ENCODE measurements at places on chromosomes 7 and 10.
A peak's percentile ranks its signal among the peaks of the same experiment; 100 is the strongest.

DNA sequence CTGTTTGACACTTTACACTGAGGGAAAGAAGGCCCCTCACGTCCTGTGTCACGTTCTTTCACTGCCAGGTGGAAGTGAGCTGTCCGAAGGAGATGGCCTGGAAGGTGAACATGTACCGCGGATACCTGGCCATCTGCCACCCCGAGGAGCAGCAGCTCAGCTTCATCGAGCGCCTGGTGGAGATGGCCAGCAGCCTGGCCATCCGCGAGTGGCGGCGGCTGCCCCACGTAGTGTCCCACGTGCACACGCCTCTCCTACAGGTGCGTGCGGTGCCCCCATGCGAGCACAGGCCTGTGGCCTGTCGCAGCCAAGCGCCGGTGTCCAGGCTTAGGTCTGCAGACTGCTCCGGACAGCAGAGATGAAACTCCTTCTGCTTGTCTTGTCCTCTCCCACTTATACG, 103.4 kb downstream of the TRRAP start:
- DNase-seq: no peak

- DNase-seq: no peak
Measured at GRCh38 chr10:61169294-61169693, 225.3 kb upstream of the RHOBTB1 start.

DNA sequence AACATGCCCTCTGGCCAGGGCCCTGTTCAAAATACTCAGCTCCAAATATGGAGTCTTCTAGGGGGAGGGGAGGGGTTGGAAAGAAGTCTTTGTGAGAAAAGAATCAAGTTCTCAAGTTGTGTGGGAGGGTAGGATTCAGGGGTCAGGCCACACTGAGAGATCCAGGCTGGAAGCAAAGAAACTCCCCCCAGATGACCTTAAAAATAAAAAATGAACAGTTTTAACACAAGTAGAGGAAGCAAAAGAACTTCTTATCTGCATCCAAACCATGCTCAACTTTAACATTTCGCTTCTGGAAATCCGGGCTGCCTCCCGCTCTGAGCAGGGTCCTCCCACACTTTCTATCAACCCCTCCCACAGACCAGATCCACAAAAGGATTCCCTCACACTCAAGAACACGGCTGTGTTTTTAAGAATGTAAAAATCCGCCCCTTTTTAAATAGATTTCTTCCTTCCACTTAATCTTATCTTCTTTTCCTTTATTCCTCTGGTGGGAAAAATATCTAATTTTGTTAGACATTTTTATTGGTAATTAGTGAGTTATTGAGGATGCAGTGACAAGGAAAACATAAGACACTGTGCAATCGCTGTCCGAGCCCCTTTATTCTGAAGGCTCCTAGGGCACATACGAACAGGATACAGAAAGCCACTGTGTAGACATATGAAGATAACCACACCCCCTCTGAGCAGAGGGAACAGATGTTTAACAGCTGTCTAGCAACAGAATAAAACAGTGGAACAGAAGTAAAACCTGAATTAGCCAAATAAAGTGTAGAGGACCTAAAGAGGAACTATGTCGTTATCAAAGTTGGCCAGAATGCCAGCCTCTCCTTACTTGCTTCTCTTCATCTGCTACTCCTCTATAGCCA, 43.8 kb downstream of the CYTH3 start:
- DNase-seq: no peak

DNA sequence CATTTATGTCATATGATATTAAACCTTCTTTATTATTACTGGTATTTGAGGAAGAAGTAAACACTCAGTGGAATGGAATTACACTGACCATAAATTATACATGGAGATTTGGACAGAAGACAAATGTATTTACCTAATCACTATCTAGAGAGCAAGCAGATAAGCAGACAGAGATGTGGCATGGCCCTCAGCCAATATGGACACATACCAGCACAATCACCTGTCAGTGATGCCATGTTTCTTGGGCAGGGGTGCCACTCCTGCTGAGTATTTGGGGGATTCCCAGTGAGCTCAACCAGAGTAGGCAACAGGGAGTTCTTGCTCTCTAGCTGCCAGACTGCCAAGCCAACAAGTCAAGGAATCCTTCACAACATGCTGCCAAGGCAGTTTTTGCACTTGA, 866.3 kb upstream of the LRRN3 start:
- no peak for DNase-seq

DNA sequence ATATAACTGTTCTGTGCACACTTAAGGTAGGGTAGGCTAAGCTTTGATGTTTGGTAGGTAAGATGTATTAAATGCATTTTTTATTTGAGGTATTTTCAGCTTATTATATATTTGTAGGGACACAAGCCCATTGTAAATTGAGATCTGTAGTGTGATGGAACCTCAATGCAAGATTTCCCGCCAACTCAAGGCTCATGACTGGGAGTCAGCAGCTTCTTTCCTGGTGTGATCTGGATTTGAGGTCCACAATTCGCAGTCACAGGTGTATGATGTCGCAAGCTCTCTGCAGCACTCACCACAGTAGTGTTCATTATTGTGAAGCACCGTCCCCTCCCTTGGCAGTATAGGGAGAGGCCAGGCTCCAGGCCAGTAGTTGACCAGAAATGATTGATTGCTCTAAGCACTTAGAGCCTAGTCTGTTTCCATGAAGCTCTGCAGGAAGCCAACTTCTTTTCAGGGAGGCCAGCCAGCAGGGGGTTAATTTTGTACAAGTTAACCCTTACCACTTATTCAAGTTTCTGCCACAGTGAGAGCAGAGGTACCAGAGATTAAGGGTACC, 54.9 kb downstream of the SEM1 start:
- no peak for DNase-seq

GRCh38 chr7:133562621-133563020, 309.7 kb downstream of the EXOC4 start:
- no peak for DNase-seq

GRCh38 chr10:77398986-77399755, 238.4 kb downstream of the KCNMA1 start:
- no peak for DNase-seq

- no peak for DNase-seq
Measured at GRCh38 chr7:5077740-5078139, 32.1 kb downstream of the RBAK start.

DNA sequence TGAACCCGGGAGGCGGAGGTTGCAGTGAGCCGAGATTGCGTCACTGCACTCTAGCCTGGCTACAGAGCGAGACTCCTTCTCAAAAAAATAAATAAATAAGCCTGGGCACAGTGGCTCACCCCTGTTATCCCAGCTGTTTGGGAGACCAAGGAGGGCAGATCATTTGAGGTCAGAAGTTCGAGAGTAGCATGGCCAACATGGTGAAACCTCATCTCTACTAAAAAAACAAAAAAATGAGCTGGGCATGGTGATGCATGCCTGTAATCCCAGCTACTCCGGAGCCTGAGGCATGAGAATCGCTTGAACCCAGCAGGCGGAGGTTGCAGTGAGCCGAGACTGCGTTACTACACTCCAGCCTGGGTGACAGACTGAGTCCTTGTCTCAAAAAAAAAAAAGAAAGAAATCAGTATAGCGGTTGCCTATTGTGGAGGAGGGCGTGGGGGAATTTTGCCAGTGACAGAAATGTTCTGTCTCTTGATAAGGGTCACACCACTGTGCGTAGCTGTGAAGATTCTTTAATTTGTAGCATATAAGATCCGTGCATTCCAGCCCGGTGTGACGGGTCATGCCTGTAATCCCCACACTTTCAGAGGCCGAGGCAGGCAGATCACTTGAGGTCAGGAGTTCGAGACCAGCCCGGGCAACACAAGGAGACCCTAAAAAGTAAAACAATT, 17.9 kb upstream of the EIF3B start:
- no peak for DNase-seq

DNA sequence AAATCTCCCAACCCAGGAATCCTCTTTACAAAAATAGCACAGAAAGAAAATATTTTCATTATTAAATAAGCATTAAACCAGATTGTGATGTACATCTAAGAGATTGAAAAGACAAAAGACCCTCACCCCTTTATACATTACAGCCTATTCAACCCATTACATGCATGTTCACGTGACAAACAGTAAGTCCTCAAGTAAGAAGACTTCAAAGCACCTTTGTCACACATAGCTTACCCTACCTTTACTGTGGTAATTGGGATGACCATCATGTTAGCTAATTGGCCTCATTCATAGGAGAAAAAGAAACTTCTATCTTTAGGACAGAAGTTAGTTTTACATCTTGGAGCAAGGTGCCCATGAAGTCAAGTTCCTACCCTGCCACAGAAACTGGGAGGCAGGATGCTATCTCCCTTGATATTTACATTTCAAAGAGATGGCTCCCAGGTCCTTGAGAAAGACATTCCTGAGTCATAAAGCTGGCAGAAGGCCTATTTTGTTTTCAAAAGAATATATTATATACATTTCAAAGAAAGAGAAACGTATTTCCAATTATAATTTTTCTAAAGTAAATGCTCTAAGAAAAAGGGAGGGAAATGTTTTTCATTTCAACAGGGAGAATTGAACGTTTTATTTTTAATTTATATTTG, 48.1 kb downstream of the GNAI1 start:
- DNase-seq: no peak

DNA sequence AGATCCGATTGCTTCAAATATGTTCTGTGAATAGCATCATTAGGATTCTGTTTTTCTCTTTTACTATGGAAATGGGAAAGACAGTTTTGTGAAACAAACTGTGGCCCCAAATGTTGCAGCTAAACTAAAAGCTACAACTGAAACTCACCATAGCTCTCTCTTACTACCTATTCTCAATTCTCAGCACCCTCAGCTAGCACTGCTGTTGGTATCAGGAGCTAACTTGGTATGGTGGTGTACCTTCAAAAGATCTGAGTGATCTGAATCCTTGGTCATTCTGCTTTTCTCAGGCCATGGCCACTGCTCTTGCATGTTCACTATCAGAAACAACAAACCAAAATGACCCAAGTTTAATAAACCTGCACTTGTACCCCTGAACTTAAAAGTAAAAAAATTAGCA, 1208.0 kb downstream of the SORCS1 start:
- no peak for DNase-seq

GRCh38 chr10:28987555-28988320, 301.1 kb upstream of the LYZL1 start:
- no peak for DNase-seq

- no peak for DNase-seq
Measured at GRCh38 chr7:72492461-72493065, 80.4 kb upstream of the CALN1 start.

DNA sequence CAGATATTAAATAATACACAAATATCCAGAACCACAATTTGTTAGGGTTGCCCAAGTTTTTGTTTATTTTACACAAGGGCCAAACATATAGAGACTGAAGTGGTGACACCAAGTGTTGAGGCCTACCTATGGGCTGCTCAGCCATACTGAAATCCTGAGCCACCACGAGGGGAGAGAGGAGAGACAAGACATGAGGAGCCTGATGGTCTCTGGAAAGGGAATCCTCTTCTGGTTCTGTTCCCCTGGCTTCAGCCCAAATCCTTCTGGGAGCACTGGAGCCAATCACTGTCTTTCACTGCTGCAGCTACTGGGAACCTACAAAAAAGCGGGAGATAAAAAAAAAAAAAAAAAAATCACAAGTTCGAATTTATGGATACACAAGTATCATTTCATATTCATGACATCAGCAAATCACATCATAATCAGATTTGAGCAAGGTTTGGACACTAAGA, 1.9 kb downstream of the SKIDA1 start:
- no peak for DNase-seq

DNA sequence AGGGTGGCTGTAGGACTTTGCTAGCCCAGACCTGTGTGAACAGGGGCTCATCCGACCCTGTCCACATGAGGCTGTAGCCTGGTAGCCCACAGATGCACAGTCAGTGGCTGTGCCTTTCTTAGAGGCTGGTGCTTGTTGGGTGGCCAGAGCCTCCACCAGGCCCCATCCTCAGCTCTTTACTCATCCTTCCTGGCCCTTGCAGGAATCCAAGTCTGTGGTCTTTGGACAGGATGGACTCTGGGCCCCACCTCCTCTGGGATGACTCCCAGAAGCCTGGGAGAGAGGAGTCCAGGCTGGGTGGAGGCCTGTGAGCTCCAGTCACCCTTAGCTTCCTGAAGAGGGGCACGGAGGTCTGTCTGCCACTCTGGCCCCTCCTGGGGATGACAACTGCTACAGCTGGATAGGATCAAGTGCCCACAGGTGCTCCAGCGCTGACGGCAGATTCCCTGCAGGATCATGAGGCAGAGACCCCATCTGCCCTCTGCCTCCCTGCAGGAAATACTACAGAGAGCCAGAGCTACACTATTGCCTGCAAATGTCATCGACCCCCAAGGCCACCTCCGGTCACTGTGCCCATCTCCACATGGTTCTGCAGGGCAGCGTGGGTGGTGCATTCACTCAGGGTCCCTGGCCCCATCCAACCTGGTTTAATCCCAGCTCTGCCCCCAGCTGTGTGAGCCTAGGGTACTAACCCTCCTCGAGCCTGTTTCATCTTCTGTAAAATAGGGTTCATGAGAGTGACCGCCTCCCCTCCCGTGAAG, 114.5 kb downstream of the PTPN20 start:
- peak; percentile 60 for DNase-seq

- DNase-seq: no peak
Measured at GRCh38 chr10:83957168-83957947, 182.0 kb upstream of the GHITM start.

DNA sequence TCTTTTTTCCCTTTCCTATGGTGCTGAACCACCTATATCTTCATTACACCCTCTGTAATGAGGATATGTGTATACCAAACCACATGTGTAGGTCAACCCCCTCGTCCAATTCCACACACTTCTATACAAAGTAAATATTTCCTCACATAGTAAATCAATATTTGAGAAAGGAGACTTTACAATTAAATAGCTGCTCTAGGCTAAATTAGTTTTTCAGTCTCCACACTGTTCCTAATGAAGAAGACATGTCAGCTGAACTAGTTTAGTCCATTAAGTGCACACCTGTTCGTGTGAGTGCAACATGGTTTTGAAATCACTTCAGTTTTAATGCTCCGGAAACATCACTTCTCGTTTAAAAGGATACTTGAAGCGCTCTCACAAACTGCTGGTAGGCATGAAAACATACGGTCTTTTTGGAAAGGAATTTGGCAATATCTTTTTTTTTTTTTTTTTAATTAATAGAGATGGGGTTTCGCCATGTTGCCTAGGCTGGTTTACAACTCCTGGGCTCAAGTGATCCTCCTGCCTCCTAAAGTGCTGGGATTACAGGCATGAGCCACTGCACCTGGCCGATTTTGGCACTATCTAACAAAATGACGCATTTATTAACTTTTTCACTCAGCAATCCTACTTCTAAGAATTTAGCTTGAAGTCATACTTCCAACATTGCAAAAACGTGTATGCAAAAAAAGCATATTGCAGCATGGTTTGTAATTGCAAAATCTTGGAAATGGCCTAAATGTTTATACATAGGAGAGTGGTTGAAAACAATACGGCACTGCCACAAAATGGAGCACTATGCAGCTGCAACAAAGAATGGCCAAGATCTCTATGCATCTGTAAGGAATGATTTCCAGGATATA, 2.1 kb upstream of the XRCC2 start:
- DNase-seq: no peak

DNA sequence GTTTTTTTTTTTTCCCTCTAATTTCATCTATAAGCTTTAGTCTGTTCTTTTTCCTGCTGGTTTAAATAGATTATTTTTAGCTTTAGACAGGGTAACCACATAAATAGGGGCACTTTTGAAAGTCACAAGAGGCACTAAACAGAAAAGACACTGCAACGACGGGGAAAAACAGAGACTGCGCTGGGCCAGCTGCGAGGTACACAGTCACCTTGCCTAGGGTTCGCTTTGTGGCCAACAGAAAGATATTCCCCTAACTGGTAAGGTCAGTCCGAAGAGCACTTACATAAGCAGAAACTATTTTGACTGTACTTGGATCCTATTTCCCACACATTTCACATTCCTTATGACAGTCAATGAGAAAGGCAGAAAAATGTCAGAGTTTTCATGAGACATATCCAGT, 175.6 kb upstream of the PHF14 start:
- no peak for DNase-seq
